HepG2 (cell line): ENCODE measurements at places on chromosomes 6 and 20. TPM values are rescaled to one million over a fixed set of nuclear protein-coding genes. Genes with fewer than 3 reads are reported as not detected.

GHRH gene
- total RNA-seq = not detected in 2 replicates

DNA sequence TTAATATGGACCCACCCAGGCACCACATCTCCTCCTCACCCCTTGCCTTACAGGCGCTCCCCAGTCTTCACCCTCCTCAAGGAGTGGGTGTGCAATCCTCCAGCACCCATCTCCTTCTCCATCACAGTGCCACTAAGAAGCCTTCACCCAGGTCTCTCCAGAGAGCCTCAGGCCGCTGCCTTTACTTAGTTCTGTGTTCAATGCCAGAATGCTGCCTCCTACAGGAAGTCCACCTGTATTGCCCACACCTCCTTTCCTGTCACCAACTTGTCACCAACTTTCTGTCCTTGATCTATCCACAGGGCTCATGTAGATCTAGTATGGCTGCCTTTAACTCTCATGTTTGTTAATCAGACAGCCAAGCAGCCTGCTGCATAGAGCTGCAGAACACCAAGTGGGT, 586 bp upstream of the LST1 start:
- peak; percentile 50 for DNase-seq

GRCh38 chr6:108236791-108237190, 24.0 kb downstream of the SNX3 start:
- no peak for DNase-seq

DNA sequence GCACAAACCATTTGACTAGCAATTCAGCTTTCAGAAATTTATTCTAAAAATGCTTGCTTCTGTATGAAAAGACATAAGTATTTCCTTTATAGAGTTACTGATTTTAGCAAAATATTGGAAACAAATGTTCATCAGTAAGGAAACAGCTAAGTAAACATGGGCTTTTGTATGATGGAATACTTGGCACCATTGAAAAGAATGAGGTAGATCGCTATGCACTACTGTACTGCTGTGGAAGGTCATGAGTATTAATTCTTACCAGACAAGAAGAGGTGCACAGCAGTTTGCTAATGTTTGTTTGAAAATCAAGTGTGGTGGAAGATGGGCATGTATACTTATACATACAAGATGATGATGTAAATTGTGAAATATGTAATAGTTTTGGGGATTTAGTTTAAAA, 73.0 kb downstream of the FARS2 start:
- DNase-seq = no peak

MEA1 gene
- 86.2 and 110 TPM in 2 replicates for total RNA-seq

- DNase-seq = no peak
Observed at GRCh38 chr6:69994251-69994650, 127.9 kb downstream of the COL19A1 start.

GRCh38 chr6:26437550-26437949, 2.8 kb upstream of the BTN3A3 start:
- DNase-seq = no peak

GRCh38 chr20:34951252-34951651, 4.4 kb downstream of the GSS start:
- no peak for DNase-seq

DNA sequence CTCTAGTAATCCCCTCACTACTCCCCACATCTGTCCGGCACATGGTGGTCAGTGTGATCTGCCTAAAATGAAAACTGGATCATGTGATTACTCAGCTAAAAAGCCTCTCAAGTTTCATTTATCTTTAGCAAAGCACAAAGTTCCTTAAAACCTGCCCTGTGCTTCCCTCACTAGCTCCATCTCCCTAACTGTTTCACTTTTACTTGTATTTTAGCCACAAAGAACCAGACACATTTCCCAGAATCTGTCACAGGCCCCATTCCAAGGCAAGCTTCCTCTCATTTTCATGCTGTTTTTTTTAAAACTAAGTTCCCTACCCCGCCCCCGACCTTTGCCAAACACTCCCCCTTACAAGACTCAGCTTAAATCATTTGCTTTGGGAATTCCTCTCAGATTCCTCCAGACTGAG, 8.9 kb upstream of the IGF2R start:
- no peak for DNase-seq

MYCT1 gene
- total RNA-seq = not detected in 2 replicates

DNA sequence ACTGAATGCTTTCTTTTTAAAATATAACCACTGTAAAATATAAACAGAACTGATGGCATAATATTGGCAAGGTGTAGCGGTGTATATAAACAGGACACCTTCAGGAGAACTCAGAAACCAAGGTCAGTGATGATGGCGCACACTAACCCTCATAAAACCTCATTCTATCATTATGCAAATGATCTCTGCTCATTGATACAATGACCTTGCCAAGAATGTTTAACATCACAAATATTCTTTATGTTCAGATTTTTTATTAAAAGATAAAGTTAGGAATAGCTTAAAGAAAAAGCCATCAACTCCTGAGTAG, 48.6 kb upstream of the DST start:
- no peak for DNase-seq

DNA sequence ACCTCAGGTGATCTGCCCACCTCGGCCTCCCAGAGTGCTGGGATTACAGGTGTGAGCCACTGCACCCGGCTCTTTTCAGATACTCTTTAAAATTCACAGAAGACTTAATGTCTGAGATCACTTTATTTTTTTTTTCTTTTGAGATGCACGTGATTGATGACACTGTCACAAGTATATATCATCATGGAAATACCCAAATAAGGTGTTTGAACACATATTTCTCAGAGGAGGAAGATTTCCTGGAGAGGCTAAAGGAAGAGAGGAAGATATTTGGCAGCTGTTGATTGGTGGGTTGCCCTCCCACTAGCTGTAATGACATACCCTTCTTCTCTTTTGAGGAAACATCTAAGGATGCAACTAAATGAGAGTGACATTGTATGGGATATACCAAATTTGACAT, 225.9 kb upstream of the CITED2 start:
- DNase-seq = no peak

GRCh38 chr6:100382031-100382430, 82.7 kb downstream of the SIM1 start:
- DNase-seq = no peak

- no peak for DNase-seq
Observed at GRCh38 chr20:19492687-19493336, 265.2 kb upstream of the RIN2 start.

- DNase-seq = no peak
Observed at GRCh38 chr6:101236709-101237108, 156.8 kb upstream of the GRIK2 start.

ASXL1 gene
- 47.3 and 62.1 TPM in 2 replicates for total RNA-seq
